CD4-positive, alpha-beta T cell treated with Interleukin-6 at 100 ng/mL for 8 hours (primary cell): ENCODE measurements at places on chromosomes 12 and 14.

GRCh38 chr12:97259098-97259497, 203.5 kb upstream of the RMST start:
- no peak for DNase-seq

- DNase-seq, result no peak
Measured at GRCh38 chr12:46933947-46934346, 108.2 kb upstream of the SLC38A4 start.

- peak; percentile 36 for DNase-seq
Measured at GRCh38 chr12:54394281-54394719, 9.8 kb upstream of the ZNF385A start.

DNA sequence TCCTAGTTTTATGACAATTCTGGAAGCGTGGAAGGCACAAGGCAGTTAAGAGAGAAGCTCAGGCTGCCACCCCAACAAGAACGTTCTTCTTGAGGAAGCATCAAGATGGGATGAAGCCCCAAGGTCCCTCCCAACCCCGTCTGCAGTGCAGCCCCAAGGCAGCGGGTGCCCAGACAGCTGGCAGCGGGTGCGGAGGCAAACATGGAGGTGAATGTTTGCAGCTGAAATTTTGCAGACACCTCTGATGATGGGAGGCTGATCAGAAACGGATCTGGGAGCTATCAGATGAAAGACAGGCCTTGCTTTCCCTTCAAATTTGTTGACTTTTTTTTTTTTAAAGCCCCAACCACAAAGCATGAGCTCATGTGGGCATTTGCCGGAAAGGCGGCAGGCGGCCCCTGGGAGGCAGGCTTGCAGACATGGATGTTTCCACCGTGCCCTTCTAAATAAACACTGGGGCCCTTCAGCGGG, 230.7 kb upstream of the RTL1 start:
- DNase-seq, result no peak

DNA sequence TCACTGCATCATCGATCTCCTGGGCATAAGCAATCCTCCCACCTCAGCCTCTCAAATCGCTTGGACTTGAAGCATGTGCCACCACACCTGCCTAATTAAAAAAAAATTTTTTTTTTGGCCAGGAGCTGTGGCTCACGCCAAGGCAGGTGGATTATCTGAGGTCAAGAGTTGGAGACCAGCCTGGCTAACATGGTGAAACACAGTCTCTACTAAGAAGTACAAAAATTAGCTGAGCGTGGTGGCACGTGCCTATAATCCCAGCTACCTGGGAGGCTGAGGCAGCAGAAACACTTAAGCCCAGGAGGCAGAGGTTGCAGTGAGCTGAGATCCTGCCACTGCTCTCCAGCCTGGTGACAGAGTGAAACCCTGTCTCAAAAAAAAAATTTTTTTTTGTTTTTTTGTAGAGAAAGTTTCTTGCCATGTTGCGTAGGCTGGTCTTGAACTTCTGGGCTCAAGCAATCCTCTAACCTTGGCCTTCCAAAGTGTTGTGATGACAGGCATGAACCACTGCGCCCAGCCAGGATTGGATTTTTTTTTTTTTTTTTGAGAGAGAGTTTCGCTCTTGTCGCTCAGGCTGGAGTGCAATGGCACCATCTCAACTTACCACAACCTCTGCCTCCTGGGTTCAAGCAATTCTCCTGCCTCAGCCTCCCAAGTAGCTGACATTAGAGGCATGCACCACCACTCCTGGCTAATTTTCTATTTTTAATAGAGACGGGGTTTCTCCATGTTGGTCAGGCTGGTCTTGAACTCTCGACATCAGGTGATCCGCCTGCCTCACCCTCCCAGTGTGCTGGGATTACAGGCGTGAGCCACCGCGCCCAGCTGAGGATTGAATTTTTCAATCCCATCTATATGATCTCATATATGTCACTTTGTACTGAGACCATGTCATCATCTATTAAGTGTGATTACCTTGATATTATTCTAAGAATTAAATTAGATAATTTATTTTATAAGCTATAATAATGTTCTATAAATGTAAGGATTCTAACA, 12.4 kb downstream of the SLC2A3 start:
- no peak for DNase-seq
